ENCODE measurements at places on chromosomes 2 and 18.

GRCh38 chr2:84946204-84947009 lies 24.6 kb upstream of the KCMF1 start:
- DNase-seq: no peak

DNA sequence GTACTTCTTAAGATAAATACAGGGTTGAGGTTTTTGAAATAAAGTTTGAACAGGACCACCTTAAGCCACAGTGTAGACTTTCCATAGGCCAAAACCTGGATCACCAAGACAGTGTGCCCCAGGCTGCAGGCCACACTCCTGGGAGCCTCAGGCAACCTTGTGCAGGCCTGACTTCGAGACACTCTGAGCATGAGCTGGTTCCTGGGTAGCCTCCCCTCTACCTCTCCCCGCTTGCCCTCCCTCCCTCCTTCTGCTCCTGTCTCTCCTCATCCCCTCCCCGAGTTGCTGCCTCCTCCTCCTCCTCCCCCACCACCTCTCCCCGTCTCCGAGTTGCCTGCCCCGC lies 10.6 kb upstream of the PROC start:
- no peak for DNase-seq

DNA sequence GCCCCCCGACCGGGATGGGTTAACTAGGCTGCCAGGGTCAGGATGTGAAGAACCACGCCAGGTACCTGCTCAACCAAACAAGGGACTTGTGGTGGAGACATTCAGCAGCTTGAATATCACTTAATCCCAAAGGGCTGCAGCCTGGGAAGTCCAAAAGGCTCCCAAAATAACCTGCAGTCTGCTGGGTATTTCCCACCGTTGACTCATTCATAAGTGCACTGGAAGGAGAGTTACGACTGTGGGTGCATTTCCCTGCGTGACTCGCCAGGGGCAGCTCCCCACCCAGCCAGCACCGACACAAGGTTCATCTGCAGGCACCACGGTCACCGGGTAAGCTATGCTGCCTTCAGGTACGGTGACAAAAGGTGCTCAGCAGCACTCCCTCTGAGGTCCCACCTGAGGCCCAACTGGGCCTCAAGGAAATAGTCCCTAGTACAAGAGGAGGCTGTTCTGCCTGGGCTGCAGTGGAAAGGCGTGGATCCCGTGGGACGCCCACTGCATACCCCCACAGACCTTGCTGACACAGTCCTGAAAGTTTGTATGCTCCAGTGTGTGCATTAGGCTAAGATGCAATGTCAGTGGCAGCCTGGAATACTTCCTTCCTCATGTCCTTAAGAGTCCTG lies 86.5 kb downstream of the UXS1 start:
- DNase-seq: no peak

GRCh38 chr18:43389163-43389562 lies 111.9 kb upstream of the SYT4 start:
- DNase-seq: no peak

- no peak for DNase-seq
Observed at GRCh38 chr2:220280736-220281135, 653.3 kb downstream of the SLC4A3 start.

GRCh38 chr2:177550264-177551200 lies 158.0 kb downstream of the AGPS start:
- no peak for DNase-seq

DNA sequence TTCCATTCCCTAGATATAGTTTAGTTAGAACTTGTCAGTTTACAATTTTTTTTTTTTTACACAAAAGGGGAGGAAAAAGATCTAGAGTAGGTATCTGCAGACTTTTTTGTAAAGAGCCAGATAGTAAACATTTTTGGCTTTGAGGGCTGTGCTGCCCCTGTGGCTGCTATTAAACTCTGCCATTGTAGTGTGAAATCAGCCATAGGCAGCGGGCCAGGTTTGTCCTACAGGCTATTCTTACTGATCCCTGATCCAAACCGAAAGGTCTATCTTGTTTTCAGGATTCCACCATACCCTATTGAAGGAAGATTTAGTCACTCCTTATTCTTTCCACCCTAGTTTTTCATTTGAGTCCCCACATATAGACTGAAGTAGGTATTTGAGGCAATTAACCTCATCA lies 203.4 kb downstream of the RND3 start:
- no peak for DNase-seq

GRCh38 chr2:15047184-15047583 lies 414.7 kb downstream of the LRATD1 start:
- no peak for DNase-seq

DNA sequence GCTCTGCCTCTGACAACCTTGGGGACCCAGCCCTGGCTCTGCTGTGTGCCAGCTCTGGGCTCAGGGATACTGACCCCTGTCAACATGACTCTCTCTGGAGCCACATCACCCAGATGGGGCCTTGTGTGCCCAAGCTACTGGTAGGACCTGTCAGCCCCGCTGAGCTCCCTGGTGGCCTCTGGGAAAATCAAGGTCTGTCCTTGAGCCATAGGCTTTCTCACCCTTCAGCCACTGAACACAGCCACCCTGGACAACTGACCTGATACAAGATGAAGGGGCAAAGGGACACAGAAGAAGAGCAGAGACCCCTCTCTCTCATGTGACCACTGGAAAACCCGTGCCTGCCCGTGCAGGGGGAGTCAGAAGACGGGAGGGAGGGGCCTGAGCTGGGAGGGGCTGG lies 7.8 kb downstream of the CCDC74A start:
- DNase-seq: no peak

- no peak for DNase-seq
Observed at GRCh38 chr18:13163167-13163927, 55.2 kb upstream of the LDLRAD4 start.

DNA sequence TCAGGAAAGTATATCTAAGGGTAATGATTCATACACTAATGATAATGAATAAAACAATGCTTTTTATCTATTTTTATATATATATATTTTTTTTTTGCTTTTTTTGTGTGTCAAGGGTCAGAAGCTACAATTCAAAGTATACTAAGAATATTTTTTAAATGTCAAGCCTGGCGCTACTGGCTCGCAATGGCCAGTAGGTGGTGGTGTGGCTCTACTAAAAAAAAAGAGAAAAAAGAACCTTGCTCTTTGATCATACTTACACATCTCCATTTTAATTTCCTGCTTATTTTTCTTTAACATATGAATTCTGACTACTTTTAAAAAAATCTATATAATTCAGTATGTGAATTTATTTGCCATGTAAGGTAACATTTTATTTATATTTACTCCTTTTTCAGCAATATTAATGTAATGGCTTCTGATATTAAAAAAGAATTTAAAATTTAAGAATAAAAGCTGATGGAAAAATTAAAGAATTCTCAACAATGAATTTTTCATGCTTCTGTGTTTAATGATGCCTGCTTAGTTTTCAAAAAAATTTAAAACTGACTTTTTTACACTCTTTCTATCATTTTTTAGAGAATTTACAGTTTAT lies 232.9 kb downstream of the GULP1 start:
- DNase-seq: peak; percentile 19

DNA sequence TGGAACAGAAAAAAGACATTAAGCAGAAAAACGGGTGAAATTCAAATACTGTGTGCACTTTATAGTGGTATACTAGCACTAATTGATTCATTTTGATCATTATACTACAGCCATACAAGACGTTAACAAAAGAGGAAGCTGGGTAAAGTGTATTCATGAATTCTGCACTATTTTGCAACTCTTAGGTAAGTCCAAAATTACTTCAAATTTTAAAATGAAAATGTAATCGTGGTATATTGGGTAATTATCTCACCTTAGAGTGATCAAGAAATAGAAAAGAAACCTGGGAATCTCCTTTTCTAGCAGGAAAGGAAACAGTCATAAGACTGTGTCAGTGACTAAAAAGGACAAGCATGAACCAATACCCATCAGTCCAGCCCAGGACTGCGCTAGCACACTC lies 5.4 kb downstream of the TGFBRAP1 start:
- DNase-seq: no peak

DNA sequence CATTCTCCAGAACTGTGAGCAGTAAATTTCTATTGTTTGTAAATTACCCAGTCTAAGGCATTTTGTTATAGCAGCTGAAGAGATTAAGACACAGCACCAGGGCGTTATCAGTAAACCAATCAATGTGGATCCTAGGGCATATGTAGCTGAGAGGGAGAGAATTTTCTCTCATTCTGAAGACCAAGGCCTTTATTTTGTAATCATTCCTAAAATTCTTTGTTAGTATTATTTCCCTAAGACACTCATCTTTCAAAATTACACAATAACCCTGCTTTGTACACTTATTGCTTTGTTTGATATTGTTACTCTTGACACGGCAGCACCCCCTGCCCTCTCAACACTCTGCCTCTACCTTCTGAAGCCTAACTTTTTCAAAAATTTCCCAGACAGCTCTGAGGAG lies 419.1 kb downstream of the SLC4A3 start:
- DNase-seq: no peak

DNA sequence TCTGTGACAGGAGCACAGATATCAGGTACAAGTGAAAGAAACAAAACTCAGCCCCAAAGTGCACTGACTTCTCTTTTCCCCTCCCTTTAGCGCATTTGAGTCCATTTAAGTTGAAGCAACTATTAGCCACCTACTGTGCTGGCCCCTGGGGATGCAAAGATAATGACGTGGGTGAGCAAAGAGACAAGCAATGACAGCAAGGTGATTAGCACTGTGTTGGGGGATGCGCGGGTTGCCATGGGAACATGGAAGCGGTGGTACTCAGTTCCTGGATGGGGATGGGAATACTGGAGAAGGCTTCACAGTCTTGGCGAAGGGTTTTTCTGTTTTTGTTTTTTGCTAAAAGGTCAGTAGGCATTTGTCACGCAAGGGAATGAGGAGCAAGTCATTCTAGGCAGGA lies 205.8 kb downstream of the LDLRAD4 start:
- no peak for DNase-seq

DNA sequence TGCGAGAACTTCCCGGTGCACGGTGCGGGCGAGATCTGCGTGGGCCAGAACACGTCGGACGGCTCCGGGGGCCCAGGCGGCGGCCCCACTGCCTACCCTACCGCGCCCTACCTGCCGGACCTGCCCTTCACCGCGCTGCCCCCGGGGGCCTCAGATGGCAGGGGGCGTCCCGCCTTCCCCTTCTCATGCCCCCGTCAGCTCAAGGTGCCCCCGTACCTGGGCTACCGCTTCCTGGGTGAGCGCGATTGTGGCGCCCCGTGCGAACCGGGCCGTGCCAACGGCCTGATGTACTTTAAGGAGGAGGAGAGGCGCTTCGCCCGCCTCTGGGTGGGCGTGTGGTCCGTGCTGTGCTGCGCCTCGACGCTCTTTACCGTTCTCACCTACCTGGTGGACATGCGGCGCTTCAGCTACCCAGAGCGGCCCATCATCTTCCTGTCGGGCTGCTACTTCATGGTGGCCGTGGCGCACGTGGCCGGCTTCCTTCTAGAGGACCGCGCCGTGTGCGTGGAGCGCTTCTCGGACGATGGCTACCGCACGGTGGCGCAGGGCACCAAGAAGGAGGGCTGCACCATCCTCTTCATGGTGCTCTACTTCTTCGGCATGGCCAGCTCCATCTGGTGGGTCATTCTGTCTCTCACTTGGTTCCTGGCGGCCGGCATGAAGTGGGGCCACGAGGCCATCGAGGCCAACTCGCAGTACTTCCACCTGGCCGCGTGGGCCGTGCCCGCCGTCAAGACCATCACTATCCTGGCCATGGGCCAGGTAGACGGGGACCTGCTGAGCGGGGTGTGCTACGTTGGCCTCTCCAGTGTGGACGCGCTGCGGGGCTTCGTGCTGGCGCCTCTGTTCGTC lies 1.7 kb downstream of the FZD7 start:
- DNase-seq: no peak

GRCh38 chr18:48929941-48930713 lies 20.6 kb downstream of the SMAD7 start:
- DNase-seq: no peak

DNA sequence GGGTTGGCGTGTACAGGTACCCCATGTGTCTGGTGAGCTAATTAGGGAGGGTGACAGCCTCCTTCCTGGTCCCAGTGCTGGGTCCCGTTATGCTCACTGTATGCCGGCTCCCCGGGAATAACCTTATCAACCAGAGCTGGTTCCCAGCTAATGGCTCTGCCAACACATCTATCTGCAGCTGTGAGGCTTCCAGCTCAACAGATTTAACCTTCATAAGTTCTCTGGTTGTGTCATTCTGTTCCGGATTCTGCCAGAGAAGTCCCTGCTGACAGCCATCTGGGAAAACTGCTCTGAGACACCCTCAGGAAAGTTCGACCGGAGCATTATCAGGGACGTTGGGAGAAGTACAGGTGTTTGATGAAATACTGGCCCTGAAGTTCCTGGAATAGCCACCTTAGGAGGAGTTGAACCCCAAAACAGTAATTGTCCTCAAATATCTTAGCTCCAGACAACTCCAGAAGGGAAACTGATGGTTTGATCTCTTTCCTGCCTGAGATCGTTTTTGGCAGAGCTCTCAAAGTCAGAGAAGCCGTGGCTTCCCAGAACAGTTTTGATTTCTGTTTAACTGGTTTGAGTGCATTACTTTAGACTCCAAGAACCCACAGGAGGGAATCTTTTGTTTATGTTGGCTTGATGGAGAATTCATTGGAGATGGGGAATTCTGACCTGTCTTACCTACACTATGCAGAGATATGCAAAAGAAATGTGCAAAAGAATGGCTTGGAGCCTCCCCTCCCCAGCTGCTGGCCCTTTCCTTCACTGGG lies 39.4 kb upstream of the TXNDC2 start:
- DNase-seq: no peak

DNA sequence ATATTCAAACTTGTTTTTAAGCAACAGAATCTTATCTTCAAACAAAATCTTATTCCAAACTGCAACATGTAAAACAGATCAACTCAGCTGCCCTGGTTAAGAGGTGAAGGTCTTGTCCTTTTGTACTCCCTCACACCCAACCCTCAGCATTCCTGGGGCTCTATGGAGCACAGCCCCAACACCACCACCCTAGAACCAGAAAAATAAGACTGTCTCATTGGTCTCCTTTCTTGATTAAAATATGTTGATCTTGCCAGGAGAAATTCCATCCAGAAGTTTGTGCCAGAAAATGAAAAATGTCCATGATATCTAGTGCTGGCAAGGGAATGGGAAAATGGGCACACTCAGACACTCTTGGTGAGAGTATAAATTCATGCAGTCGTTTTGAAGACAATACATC lies 62.1 kb upstream of the TMEM17 start:
- DNase-seq: no peak

DNA sequence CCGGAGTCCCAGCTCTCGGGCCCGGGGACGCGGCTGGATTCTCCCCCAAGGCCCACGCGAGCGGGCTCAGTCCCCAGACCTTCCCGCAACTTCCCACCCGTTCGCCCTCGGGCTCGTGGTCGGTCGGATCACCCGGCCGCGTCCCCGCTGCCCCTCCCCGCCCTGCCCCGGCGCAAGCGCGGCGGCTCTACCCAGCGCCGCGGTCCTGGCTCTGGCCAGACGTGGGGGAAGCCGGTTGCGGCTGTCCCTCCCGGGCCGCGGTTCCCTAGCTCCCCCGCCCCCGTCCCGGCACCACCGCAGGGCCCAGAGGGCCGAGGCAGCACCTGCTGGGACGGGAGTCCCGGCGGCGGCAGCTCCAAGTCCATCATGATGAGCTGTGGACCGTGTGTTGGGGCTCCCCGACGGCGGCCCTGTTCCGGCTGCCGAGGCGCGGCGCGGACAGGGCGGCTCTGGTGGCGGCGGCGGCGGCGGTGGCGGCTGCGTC lies 276 bp downstream of the NFE2L2 start:
- DNase-seq: no peak
